ENCODE measurements at places on chromosomes 7 and 10. TPM values are rescaled to one million over a fixed set of nuclear protein-coding genes. Genes with fewer than 3 reads are reported as not detected.

The CRPPA gene
- 1.0 TPM for total RNA-seq

The THAP5 gene
- 36.1 TPM for total RNA-seq

The CCT6A gene
- 70.3 TPM for total RNA-seq

The TUBB8 gene
- not detected for total RNA-seq

The MEOX2 gene
- not detected for total RNA-seq

The ABCB4 gene
- total RNA-seq, result 0.96 TPM

The ZNF775 gene
- total RNA-seq, result 6.3 TPM

The GPR15LG gene
- total RNA-seq, result not detected

The SKAP2 gene
- 8.9 TPM for total RNA-seq
